ENCODE measurements at places on chromosomes 11 and 22. TPM values are rescaled to one million over a fixed set of nuclear protein-coding genes. Genes with fewer than 3 reads are reported as not detected.

- no peak for DNase-seq
Observed at GRCh38 chr22:25953276-25953675, 211.3 kb downstream of the MYO18B start.

DNA sequence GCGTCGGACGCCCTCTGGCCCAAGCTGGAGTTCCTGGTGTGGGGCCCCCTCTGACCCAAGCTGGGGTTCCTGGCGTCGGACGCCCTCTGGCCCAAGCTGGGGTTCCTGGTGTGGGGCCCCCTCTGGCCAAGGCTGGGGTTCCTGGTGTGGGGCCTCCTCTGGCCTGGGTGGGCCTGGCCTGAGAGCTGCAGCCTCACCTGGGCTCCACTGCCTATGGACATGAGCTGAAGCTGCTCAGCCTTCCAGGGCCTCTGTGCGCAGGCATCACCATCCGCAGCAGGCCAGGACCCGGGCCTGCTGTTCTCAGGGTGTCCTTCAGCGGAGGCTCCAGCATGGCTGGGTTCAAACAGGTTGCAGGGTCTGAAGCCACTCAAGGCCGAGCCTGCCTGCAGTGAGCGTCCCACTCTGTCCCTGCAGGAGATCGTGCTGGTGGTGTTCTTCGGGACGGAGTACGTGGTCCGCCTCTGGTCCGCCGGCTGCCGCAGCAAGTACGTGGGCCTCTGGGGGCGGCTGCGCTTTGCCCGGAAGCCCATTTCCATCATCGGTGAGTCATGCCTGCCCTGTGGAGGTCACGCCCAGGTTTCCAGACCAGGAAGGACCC is 125.5 kb downstream of the KCNQ1 start:
- no peak for DNase-seq

- DNase-seq: no peak
Observed at GRCh38 chr22:22935546-22936157, 48.0 kb downstream of the IGLL5 start.

DNA sequence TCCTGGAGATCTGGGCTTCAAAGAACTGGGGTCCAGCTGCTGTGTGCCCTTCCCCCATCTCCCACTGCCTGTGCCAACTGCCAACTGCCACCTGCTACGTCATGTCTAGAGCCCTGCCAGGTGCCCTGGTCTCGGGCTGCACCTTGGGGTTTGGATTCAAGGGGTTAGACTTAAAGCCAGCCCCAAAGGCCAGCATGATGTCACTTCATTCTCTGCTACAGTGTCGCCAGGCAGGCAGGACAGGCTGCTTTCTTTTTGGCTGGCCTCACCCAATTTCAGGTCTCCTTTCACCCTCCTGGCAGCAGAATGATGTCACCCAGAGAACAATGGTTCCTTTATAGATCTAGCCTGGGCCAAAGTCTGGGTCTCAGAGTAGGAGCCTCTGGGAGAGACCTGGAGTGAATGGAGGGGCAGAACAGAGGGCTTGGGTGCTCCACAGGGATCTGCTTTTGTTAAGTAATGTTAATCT is 79.5 kb upstream of the CRYBB3 start:
- no peak for DNase-seq

GRCh38 chr11:125445731-125446130 is 50.3 kb downstream of the FEZ1 start:
- DNase-seq: no peak

The ZNF215 gene
- 0.96 TPM for total RNA-seq

The TIGD3 gene
- total RNA-seq: 0.79 TPM

Measured in activated CD4-positive, alpha-beta T cell treated with anti-CD3 and anti-CD28 coated beads, Interleukin-2, amount 10 ng/mL, durations not matched to agents 7 days and 5 days (primary cell).